ENCODE measurements at places on chromosomes 16 and 17. TPM values are rescaled to one million over a fixed set of nuclear protein-coding genes. Genes with fewer than 3 reads are reported as not detected.

The CSH1 gene
- total RNA-seq = not detected

The SULT1A3 gene
- total RNA-seq = 2.5 TPM

DNA sequence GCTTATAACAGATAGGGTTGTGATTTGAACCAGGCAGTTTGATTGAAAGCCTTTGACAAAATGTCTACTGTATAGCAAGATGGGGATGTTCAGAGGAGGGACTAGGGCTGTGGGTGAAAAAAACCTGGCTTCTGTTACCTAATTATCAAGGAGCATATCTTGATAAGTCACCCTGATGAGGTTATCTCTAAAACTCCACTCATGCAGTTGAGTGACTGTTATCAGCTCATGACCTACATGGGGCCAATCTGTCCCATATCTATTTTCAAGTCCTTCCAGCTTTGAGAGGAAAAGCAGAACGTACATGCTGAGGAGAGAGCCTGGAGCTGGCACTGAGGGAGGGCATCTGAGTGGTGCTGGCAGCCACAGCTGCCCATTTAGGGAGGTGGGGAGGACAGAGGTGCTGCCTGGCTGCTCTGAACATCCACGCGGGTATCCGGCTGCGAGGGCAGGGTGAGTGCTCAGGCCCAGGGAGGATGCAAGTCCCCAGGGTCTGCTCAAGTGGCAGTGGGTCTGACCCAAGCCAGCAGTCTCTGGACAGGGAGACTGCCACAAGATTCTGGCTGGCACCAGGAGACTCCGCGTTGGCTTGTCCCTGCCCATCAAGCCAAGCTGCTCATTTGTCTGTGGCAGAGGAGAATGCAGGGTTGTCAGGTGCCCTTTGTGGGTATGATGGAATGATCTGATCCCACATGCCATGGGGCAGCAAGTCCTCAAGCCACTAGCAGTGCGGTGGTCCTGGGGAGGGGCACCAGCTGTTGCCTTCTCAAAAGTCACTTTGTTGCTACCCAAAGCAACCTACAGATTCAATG, 29.2 kb downstream of the ATPAF2 start:
- DNase-seq = no peak

DNA sequence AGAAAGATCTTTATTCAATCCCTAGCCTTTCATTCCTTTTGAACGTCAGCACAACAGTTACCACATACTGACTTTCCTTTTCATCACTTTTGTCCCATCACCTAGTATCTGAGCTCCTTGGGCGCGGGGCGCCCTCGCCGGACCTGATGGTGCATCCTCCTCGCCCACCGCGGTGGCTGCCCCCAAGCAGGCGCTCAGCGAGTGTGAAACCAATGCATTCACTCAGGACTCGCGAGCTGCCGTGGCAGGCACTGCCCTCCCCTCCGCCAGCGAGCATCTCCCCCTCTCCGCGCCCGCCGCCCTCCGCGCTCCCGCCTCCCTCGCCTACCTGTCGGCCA, 756 bp downstream of the KLHL11 start:
- DNase-seq = no peak

DNA sequence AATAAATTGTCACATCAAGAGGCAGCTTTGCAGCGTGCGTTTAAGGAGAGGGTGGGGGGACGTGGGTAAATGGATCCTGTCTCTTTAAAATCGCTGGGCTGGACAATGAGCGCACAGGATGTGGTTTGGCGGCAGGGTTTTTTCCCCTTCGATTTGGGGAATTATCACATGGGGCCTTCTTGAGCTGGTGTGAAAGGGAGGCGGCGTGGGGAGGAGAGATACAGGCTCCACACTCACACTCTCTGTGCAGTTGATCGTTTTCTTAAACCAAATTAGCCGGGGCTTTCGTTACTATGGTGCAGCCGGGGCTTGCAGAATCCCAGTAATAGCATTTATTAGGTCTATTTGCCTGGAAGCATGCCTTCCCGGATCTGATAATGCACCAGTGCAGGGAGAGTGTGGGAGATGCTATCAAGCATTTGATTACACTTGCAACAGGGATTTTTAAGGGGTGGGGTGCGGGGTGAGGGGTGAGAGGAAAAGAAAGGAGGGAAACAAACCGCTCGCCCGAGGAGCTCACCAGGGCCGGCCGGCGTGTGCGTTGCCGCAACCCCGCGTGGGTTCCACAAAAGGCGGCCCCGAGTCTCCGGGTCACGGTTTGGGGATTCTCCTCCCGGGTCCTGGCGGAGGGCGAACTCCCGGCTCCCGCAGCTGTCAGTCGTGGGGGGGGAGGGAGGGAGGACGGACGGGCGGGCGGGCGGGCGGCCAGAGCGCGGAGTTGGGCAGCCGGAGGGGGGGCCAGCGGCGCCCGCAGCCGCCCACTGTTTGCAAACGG, 58.8 kb upstream of the GSE1 start:
- DNase-seq = no peak

GRCh38 chr16:10138881-10139280, 43.3 kb downstream of the GRIN2A start:
- no peak for DNase-seq

The KRT9 gene
- not detected for total RNA-seq

- DNase-seq = no peak
Observed at GRCh38 chr17:78997881-78998280, 11.7 kb downstream of the CANT1 start.

DNA sequence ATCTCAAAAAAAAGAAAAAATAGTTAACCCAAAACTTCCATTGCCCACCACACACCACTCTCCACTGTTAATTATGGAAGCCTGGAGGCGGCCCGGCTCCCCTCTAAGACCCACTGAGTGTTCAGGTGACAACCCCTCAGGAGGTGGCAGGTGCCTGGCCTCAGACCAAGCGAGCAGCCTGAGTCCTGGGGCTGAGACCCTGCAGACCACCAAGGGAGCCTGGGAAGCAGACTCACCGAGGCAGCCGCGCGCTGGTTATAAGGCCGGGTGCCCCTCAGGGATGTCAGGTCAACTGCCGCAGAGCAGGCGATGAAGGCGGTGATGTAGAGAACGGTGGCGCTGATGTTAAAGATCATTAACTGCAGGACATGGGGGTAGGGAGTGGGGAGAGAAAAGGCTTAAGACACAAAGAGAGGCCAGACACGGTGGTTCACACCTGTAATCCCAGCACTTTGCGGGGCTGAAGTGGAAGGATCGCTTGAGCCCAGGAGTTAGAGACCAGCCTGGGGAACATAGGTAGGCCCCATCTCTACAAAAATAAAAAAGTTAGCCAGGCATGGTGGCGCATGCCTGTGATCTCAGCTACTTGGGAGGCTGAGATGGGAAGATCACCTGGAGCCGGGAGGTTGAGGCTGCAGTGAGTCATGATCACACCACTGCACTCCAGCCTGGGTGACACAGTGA, 13.3 kb downstream of the ARL2BP start:
- DNase-seq = no peak
